B cell (primary cell): ENCODE measurements at places on chromosomes 5 and 9.

DNA sequence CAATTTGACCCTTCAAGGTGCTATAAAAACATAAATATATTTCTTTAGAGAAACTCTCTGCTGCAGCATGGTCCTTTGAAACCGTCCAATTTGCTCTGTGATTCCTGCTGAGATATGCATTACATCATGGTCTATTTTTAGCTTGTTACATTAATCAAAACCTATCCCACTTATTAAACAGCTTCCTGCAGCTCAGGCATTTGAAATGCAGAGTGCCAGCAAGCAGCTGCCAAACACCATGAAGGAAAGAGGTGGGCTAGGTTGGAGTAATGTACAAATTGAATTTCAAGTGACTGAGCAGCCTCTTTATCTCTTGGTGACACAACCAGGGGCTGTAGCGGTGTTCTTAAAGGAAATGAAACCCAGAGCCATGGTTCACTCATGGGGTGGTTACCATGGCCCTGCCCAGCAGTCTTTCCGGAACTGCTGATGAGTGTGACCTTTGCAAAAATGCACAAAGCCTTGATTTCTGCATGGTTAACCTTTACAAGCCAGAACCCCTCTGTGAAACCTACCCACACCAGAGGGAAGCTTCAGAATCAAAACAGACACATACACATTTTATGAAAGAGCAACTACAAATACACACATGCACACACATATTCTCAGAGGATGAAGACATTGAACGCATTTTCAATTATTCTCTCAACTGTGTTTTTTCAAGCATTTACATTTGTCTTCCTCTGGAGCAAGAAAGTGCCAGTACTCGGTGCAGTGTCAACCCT, 155.8 kb upstream of the ZNF608 start:
- DNase-seq, result peak; percentile 81

GRCh38 chr5:180159756-180160155, 49.3 kb downstream of the RASGEF1C start:
- DNase-seq, result no peak

GRCh38 chr9:128903871-128904620, 16.7 kb upstream of the PHYHD1 start:
- DNase-seq, result no peak

DNA sequence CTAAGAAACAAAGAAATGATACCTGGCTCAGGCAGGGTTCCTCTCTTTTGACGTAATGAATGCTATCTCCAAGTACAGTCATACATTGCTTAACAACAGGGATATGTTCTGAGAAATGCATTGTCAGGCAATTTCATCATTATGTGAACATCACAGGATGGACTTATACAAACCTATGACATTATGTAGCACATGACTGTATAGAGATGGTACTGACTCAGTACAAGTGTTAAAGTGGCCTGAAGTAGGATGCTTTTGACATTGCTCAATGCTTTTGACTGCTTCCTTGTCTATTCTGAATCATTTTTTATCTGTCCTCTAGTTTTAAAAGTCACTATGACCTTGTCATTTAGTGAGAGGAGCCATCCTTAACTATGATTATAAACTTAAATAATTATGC, 147.6 kb downstream of the NR2F1-AS1 start:
- no peak for DNase-seq

DNA sequence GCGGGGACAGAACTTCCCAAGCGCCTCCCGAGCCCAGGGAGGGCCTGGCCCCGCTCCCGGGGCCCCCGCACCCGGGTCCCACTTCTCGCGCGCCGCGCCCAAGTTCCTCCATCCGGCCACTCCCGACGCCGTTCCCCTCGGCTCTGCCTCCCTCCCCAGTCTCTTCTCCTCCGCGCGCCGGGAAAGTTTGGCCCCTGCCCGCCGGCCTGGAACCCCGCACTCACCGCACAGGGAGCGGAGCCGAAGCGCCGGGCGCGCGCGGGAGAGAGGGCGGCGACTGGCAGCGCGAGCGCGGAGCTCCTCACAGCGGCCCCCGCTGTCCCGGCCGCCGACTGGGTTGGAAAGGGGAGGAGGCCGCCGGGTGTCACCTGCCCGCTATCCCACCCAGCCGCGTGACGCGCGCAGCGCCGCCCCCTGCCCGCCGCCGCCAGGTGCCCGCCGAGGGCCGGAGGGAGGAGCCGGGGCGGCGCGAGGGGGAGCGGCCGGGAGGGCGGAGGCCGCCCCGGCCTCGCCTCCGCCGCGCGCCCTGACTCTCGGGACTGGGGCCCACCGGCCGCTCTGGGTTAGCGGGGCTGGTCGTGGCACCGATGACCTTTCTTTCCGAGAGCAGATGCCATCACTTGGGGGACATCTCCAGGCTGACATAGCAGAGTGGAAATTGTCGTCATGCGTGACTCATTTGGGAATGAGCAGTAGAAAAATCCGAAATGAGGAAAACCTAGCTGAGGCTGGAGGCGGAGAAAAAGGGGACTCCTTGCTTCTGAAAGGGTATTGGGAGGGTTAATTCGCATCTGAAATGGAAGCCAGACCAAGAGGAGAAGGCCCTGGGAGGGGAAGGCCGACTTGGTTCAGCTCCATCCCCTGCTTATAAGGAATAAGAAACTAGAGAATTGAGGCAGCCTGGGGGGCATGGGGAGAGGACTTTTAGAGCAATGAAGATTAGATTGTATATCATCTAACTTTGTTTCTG, at the start of gene ELOVL7:
TSS of gene ELOVL7 (minus strand) at position 334 of the 970 bp plus-strand sequence. CDS start 56,872 bp downstream, outside the sequence.
- peak; percentile 30 for DNase-seq

- no peak for DNase-seq
These were observed 5.3 kb upstream of the CFAP95 start for GRCh38 chr9:69815313-69815712.

DNA sequence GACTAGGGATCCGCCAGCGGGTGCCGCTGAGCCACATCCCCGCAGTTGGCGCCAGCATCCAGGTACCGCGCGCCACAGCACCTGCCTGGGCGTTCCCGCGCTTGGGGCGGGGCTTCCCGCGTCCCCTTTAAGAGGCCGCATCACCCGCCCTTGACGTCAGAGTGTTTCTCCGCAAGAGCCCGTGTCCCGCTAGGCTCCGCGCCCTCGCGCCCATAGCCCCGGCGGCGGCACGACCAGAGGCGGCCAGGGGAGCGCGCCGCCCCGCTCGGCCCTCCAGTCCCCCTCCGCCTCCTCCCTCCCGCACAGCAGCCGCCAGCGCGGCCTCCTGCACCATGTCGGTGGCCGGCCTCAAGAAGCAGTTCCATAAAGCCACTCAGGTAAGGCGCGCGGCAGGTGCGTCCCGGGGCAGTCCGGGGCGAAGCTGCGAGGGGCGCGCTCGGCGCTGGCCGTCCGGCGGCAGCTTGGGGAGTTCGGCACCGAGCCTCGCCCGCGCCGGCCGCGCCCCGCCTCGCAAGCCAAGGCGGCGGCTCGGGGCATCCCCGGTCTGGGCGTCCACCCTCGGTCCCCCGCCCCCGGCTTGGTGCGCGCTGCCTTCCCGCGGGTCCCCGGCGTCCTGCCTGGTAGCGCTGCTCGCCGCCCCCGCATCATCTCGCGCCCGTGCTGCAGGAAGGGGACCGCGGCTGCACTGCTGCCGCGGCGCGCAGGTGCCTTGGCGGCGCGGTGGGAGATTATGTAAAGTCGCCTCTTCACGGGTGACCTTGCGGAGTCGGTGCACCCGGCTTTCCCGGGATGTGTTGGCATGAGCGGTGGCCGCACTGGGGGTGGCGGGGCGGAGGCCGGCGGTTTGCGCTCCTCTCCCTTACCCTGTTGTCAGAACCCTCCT, at the start of gene SH3GL2:
TSS of gene SH3GL2 (plus strand) at position 156 of the 883 bp plus-strand sequence.
- peak; percentile 9 for DNase-seq

GRCh38 chr5:138663009-138663408, 87.8 kb upstream of the HSPA9 start:
- peak; percentile 84 for DNase-seq

GRCh38 chr9:134396825-134397224, 70.6 kb downstream of the RXRA start:
- peak; percentile 63 for DNase-seq

DNA sequence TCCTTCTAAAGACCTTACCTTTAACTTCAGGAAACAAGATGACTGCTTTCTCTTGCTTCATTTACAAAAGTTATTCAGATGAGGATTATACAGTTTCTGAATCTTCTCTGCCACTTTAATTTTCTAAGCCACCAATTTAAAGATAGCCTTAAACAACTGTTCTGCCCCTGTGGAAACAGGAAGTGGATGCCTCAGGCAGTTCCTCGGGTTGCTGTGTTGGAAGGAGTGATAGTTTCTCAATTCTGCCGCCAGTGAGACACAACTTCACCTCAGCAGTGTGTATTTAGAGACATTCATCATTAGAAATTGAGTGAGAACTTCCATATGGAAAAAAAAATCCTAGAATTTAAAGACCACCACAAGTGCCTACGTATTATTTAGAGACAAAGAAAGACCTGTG, 475.1 kb upstream of the WWC1 start:
- DNase-seq, result no peak

DNA sequence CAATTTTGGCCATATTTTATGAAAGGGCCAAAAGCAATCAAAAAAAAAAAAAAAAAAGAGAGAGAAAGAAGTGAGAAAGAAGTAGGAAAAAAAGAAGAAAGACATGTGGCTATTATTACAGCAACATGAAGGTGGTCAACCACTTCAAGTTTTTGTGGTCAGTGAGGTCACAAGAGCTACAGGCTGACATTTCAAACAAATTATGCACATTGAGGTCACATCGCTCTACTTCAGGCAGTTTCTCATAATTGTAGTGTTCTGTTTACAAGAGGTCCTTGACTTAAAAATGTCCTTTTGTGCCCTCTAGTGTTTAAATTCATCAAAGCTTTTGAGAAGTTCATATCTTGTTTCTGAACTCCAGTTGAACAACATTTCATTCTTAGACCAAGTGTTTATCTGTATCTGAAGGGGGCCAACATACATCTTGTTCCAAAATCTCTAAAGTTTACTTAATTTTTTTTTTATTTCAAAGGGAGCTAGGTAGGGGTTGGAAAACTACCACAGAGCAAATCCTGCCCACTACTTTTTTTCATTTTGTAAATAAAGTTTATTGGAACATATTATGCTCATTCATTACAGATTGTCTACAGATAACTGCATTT, 513.1 kb downstream of the PDE4D start:
- DNase-seq, result peak; percentile 64

DNA sequence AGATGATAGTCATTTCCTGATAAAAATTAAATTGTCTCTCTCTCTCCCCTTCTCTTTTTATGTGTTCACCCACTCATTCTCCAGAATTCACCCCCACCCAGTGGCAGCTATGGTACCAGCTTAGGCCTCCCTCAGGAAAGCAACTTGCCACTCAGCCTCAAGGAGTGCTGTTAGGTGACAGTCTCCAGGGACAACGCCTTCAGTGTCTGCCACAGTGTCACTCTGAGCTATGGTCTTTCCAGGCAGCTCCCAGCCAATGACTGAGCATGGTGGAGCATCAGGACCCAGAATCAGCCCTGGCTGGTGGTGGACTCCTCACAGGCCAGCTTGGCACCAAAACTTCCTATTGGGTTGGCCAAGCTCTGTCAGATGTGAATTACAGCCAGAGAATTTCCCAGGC, 140.9 kb upstream of the PIK3R1 start:
- DNase-seq, result no peak

DNA sequence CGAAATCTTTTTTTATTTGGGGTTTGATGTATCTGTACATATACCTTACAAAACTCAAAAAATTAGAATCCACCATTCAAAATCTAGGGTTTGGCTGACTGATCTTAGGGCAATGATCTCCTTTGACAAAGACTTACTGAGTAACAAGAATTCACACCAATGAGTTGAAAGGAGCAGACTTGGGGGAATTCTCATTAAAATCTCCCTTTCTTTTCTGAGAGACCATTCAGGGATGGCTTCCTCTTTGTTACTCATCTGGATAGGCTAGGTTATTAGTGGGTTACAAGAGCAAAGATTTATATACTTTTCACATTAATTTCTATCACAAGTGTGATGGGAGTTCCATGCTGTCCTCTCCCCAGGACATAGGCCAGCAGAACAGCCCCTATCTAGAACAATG, 661.0 kb downstream of the KCTD16 start:
- no peak for DNase-seq

DNA sequence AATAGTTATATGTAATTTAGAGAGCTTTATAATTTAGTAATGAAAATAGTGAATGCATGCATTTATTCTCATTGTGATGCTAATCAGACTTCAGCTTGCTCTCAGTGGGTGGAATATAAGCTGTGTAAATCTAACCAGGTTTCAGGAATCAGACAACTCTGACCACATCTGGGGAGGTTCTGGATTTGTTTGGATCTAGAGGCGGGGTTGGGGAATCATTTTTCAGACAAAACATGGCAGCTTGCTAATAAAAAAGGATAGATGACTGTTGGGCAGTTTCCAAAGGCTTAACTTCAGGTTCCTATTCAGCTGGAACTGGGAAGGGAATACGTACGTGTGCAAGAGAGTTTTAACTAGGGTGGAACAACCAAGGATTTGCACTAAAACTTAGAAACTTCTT, 43.2 kb upstream of the MAMDC2 start:
- no peak for DNase-seq

GRCh38 chr9:111794835-111795556, at the start of gene SHOC1:
SHOC1 (minus strand) TSS chr9:111794937; CDS start chr9:111791418, 3,519 bp downstream.
- DNase-seq, result no peak
